ENCODE measurements at places on chromosomes 11 and 22.

DNA sequence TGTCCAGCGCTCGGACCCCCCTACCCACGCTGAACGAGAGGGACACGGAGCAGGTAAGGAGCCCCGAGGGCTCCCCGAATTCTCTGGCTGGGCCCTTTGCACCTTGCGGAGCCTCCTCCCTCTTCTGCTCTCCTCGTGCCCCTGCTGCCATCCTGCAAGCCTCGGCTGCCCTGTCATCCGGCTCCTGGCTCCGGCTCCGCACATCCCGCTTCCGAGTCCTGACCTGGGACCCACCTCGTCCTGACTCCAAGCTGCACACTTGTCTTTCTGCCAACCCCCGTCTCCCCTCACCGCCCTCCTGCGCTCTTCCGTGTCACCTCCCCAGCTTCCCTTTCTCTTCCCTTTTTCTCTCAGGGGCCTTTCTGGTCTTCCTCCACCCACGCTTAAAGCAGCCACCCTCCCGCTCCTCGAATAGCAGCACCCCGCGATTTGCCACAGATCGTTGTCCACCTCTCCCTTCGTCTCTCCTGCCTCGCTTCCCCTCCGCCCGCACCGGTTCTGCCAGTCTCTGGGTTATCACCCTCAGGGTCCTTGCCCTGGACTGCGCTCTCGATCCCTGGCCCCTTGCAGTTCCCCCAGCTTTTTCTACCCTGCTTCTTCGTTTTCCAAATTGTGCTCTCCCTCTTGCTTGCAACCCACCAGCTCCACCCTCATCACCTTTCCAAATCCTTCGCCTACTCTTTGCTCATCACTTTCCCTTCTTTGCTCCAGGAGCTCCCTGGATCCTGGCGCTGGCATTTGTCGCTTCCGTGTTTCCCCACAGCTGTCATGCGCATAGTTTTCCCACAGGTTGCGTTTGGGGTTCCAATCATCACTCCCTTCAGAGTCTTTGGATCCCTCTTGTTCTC, 822 bp downstream of the MARK2 start:
- DNase-seq = no peak

GRCh38 chr11:124085583-124085982, 29.7 kb upstream of the VWA5A start:
- DNase-seq = no peak

- no peak for DNase-seq
These were observed 43.7 kb downstream of the MOB2 start for GRCh38 chr11:1442807-1443366.

- no peak for DNase-seq
These were observed 15.9 kb downstream of the MOGAT2 start for GRCh38 chr11:75733431-75734107.

DNA sequence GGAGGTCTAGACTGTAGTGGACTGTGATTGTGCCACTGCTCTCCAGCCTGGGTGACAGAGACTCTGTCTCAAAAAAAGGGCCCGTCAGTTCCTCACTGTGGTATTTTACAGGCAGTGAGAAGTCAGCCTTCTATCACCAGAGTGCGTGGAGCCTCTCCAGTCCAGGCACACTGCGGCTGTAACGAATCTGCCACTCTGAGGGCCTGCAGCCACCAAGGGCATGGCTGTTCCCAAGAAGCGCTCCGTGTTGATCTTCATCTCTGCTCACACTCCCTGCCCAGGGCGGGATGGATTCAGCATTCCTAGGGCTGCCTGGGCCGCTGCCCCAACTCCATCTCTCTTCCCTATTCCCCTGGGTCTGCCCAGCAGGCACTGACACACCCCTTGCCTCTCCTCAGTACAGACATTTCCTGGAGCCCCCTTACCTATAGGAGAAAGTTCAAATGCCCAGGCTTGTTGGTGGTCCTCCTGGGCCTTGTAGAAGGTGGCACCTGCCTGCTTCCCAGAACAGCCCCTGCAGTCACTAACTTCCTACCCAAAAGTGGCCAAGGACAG, 148.4 kb downstream of the CACNA1I start:
- no peak for DNase-seq

DNA sequence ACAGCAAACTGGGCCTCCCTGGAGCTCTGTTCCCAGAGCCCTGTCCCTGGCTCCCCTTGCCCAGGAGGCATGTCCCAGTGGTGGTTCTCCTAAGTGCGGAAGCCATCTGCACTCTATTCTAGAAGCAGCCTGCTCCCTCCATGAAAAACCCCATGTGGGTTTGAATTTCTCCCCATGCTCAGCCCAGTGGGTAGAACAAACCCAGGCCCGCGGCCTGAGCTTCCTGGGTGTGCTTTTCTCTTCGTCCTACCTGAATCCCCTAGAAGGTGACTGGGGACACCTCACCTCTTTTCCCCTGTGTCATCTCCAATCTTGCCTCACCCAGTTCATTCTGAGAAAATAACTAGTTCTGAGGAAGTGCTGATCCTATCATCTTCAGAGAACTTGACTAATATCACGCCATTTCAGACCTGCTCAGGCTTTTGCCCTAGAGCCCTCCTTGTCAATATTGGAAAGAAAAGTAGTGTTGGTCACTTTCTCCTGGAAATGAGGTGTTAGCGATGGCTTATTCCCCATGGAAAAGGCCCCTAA, 15.9 kb downstream of the IL10RA start:
- DNase-seq = no peak

All from coronary artery (tissue), 2 donors.